ENCODE measurements at places on chromosomes 2 and 18. TPM values are rescaled to one million over a fixed set of nuclear protein-coding genes. Genes with fewer than 3 reads are reported as not detected.

The KATNAL2 gene
- total RNA-seq: 1.0 TPM

The LCT gene
- 0.06 TPM for total RNA-seq

The MREG gene
- 3.6 TPM for total RNA-seq

The HSPE1 gene
- 76.7 TPM for total RNA-seq

The TGOLN2 gene
- total RNA-seq: 128 TPM

The SMIM21 gene
- total RNA-seq: not detected

The DSG4 gene
- total RNA-seq: not detected

The ANKRD30B gene
- total RNA-seq: not detected

The RALBP1 gene
- total RNA-seq: 5.4 TPM

The MFSD2B gene
- total RNA-seq: 0.68 TPM

The RAD51AP2 gene
- total RNA-seq: not detected

The TXNDC2 gene
- not detected for total RNA-seq

The GRB14 gene
- total RNA-seq: not detected

The LIPG gene
- total RNA-seq: not detected

The GNAL gene
- total RNA-seq: 0.62 TPM

The CABLES1 gene
- total RNA-seq: 0.24 TPM

The AKAIN1 gene
- not detected for total RNA-seq

The SULT1C2 gene
- not detected for total RNA-seq

The EPB41L3 gene
- total RNA-seq: 0.83 TPM

The ASPRV1 gene
- 0.86 TPM for total RNA-seq

The POTEJ gene
- not detected for total RNA-seq

The POLR1B gene
- total RNA-seq: 11.0 TPM

The MC2R gene
- not detected for total RNA-seq

The RBKS gene
- 5.9 TPM for total RNA-seq

The ZC3H15 gene
- total RNA-seq: 146 TPM

The C2orf78 gene
- not detected for total RNA-seq

The CFAP65 gene
- total RNA-seq: not detected

The EGR4 gene
- total RNA-seq: 0.14 TPM

The SLC30A3 gene
- total RNA-seq: not detected

The DIPK1C gene
- total RNA-seq: not detected

The SPC25 gene
- 0.22 TPM for total RNA-seq

The SLC14A1 gene
- total RNA-seq: 2.8 TPM

The AGPS gene
- 19.2 TPM for total RNA-seq

The NFATC1 gene
- 93.7 TPM for total RNA-seq

The TTN gene
- total RNA-seq: 23.3 TPM

The ARHGAP15 gene
- total RNA-seq: 119 TPM

The HOXD12 gene
- total RNA-seq: not detected

The TOGARAM2 gene
- total RNA-seq: 4.8 TPM

The SERPINB5 gene
- total RNA-seq: not detected

The IL36RN gene
- total RNA-seq: not detected

The ADI1 gene
- total RNA-seq: 21.9 TPM

The PTPRM gene
- total RNA-seq: 6.4 TPM

The SERPINB11 gene
- total RNA-seq: not detected

The MSTN gene
- not detected for total RNA-seq

The FAHD2A gene
- 26.3 TPM for total RNA-seq

The EML6 gene
- total RNA-seq: 0.81 TPM

The HDLBP gene
- 97.5 TPM for total RNA-seq

The MATN3 gene
- not detected for total RNA-seq

The GPBAR1 gene
- total RNA-seq: 2.2 TPM

The ABCB6 gene
- 3.5 TPM for total RNA-seq

The KHK gene
- 0.42 TPM for total RNA-seq

The LRRTM4 gene
- total RNA-seq: not detected

The GALNT14 gene
- not detected for total RNA-seq

The CXCR4 gene
- total RNA-seq: 2,188 TPM

The NOL4 gene
- not detected for total RNA-seq
